Nephron progenitor cell (in vitro differentiated cells): ENCODE measurements at places on chromosomes 16 and 17.

DNA sequence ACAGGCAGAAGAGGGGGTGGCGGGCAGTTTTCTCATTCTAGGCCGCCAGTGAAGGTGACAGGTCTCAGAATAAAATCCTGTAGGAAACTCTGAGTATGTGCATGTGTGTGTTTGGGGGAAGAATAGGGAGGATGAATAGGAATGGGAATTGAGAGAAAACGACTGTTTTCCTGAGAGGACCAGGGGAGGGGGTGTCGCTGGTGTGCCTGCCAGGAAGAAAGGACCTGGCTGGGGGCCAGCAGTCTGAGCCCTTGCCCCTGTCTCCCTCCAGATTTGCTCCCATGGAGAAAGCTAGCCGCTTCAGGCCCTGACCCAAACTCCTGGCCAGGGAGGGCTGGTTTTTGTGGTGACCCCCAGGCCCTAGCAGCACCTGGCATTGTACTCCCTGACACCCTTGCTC, 14.4 kb downstream of the C17orf50 start:
- no peak for DNase-seq

DNA sequence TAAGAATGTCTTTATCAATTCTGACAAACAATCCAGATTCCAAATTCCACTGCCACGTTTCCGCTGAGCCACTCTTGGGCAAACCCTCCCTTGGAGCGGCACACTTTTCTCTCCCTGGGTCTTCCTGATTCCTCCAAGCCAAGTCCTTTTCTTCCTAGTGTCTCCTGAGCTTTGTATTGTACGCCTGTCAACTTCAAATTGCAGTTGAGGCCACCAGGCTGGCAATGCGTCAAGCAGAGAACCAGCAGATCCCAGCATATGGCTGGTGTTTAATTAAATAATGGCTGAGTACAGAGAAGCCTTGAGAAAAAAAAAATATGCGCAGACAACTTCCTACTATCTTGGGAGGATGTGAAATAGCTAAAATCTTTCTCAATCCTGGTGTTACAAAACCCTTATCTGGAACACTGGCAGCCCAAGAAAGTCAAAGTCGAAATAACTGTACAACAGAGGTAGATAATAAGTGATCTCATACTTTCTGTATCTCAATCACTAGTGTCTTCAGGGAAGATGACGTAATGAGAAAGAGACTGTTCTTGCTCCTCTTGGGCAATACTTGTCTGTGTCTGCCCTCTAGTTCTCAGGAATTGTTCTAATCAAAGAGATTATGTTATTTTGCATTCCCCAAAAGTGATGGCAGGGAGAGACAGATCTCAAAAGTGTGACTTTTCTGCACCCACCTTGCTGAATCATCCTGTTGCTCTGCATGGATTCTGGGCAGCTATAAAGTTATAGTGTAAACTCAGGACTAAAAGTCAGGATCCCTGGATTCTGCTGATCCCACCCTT, 15.0 kb downstream of the SMIM36 start:
- DNase-seq = no peak

GRCh38 chr17:67685351-67685750, 32.4 kb upstream of the NOL11 start:
- no peak for DNase-seq

DNA sequence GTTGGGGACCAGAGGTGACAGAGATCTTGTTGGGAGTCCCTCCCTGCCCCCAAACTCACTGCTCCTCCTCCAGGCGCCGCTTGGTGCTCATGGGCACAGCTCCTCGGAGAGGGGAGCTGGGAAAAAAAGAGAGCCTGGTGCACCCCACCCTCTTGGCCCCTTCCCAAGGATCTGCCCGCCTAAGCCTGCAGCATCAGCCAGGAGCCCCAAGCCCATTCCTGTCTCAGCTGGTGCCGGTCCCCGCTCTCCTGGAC, 400 bp downstream of the HCFC1R1 start:
- no peak for DNase-seq

GRCh38 chr16:844638-845350, 44.3 kb upstream of the GNG13 start:
- DNase-seq = no peak

- DNase-seq = no peak
These were observed 36.2 kb downstream of the LDHD start for GRCh38 chr16:75080205-75081029.

DNA sequence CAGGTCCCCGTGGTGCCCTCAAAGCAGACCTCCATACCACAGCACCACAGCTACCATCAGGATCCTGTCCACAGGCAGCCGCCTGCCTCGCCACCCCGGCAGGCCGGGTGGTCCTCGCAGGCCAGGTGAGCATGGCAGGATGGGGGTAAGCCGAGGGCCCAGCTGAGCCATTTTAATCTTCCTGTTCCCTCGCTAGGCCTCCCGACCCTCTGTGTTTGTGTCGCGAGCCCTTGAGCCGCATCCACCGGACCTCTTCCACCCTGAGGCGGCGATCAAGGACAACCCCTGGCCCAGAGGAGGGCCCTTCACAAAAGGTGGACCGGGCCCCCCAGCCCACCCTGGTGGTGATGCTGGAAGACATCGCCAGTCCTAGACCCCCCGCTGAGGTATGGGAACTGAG, 2.0 kb downstream of the PRR14 start:
- DNase-seq = no peak

DNA sequence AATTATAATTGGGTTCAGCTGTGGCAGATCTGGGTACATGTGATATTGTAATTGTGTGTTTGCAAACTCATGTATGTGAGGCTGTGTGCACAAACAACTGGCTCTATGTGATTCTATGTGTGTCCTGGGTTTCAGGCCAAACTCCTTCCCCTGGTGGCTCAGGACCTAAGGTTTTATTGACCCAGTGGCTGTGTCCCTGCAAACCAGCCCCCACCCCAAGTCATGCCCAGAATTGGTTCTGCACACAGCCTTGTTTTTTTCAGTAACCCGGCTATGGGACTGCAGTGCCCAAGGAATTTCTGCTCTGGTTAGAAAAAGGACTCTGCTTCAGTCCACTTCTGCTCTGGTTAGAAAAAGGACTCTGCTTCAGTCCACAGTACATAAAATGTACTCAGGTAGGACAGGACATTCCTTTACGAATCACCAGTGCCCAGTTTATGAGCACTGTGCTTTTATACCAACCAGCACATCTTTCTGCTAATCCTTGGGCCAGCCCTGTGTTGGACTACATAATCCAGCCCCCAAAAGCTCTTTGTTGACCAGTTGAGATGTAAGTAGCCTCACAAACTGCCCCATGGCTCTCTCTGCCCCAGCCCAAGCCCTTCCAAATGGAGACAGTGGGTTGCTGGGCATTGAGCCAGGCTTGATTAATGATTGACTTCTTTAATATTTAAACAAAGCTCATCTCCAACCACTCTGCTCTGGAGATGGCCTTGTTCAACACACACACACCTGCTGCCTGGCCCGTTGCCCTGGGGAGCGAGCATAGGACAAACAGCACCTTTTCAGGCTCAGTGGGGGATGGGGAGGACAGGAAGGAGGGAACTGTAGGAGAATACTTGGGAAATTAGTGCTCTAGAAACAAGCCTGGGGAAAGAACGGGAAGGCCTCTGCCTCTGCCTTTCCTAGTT, 2.9 kb upstream of the KCNH6 start:
- no peak for DNase-seq

DNA sequence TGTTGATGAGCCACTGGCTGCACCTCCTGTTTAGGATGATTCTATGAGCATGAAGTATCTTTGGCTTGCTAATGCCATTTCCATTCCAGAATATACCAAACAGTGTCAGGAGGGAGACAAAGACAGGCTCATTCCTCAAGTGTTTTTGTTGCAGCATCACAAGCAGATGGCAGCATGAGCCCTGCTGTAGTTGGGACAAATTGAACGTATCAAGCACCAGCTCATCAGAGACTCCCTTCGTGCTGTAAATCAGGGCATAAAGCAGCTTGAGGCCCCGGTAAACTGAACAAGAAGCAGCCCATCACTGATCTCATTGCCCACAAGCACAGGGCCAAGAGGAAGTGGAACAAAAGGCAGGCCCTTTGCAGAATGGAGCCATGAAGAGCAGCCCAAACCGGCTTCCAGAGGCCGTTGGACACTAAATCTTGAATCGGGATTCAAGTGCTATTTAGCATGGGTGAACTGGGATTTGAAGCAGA, 45.9 kb upstream of the HS3ST3A1 start:
- no peak for DNase-seq

DNA sequence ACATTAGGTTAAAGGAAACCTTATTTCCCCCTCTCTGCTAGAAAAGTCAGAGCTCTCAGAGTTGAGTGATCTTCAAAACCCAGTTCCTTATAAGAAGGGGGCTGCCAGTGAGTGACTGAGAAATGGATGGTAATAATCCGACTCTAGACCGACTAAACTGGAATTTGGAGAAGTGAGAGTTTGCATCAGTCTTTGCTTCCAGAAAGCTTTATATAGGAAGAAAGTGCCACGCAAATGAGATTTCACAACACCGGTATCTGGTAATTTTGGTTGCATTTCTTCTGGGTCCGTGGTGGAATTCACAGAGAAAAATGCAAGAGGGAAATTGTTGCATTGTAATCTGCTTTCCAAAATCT, 271.4 kb downstream of the MAF start:
- no peak for DNase-seq

- DNase-seq = no peak
These were observed 824 bp upstream of the FBXL16 start for GRCh38 chr16:706189-707061.
